ENCODE measurements at places on chromosomes 3 and 15.

DNA sequence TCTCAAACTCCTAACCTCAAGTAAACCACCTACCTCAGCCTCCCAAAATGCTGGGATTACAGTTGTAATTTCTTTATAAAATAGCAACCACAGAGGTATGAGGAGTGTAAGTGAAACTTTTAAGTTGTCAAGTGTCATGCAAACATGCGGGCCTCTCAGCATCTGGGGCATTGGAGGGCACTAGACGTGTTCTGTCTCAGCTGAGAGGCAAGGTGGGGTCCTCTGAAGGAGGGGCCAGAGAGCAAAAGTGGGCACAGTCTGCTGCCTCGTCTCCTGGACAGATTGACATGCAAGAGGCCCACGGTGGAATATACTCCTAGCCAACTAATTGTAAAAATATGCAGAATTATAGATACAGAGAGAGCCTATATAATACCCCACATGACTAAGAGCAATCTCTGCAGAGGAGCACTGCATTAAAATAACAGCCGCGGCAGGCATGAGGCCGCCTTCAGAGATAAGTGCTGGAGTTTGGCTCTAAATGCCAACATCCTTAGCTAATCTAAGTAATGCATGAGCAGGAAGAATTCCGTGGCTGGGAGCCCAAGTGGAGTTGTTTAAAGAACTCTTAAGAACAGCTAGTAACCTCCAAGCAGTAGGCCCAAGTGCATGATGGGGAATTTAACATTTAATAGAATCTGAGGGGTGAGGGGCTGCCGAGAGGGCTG, 87.8 kb upstream of the RNU6-1 start:
- no peak for DNase-seq

DNA sequence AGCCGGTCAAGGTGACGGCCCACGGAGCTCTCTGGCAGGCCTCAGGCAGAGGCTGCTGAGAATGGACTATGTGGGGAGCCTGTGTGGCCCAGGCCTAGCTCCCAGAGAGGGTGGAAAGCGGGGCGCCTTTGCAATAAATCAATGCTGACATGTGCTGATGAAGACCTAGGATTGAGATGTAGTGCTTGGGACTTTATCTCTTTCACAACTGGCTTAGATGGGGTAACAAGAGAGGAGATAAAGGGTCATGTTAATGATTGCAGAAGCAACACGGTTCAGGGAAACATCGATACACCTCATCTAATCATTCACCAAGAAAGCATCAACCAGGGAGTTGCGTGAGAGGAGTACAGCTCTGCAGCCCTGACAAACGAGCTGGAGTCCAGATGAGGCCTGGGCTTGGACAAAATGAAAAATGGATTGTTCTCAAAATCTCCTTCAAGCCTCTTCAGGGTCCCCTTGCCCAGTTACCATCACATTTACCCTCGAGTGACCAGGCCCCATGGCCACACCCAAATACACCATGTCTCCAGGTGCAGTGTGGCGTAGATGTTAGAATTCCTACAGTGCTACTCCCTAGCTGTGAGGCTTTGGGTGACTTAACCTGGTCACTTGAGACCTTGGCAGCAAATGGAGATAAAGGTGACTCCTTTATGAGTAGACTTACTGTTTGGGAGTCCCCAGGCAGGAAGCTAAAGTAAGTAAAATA, 146.4 kb upstream of the LIPC start:
- no peak for DNase-seq

- DNase-seq = no peak
Measured at GRCh38 chr3:185207931-185208746, 45.7 kb downstream of the EHHADH start.

DNA sequence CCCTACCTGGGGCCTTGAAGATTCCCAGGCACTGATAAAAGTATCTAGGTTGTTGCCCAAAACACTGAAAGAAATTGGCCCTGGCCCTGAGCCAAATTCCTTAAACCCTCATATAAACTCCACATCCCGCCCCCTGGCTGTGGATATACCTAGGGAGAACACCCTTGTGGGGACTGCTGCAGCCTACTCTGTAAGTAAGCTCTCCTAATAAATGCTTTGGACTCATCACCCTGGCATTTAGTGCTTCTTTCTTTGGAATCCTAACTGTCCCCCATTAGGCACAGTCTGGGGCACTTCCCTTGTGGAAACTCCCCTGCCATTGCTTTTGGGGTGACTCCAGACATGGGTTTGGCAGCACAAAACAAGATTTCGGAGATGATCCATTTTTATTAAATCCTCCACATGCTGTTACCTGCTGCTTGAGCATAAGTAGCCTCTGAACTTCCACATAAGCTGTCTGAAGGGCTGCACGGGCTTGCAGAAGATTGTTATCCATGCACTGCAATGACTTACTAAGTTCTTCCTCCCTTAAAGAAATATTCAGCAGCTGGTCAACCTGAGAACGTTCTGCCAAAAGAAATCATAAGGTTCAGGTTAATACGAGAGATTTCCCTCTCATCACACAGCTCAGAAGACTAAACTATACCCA, 46.4 kb downstream of the ZNF106 start:
- DNase-seq = no peak

- no peak for DNase-seq
Measured at GRCh38 chr3:99972380-99973104, 141.8 kb downstream of the FILIP1L start.
